Natural killer cell treated with Interleukin-12 subunit alpha and Interleukin-12 subunit beta and Interleukin-15 and Interleukin-18, amount 100 ng/mL, for 72 hours (primary cell): ENCODE measurements at places on chromosomes 11 and 22.
A peak's percentile ranks its signal among the peaks of the same experiment; 100 is the strongest.

GRCh38 chr11:45285250-45285828 is 802 bp downstream of the SYT13 start:
- DNase-seq = no peak

- peak; percentile 93 for DNase-seq
Observed at GRCh38 chr11:64207256-64208085, 950 bp downstream of the FERMT3 start.

- DNase-seq = no peak
Observed at GRCh38 chr11:74770456-74770855, 21.8 kb downstream of the RNF169 start.

DNA sequence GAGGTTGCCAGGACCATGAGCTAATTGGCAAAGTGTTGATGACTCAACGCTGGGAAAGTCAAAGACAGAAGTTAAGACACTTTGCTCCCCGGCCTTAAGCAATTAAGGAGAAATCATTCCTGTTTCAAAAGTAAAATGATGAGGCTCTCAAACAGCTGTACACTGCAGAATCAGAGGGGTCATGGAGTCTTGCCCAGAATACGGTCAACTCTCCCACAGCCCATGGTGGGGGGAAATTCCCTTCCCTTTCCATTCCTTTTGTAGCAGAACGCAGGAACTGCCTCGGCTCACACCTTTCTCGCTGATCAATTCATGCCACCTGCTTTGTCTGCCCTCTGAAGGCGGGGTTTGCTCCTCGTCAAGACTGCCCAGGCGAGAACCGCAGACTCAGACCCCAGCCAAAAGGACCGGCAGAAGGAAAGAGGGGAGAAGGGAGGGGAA is 52.8 kb downstream of the MN1 start:
- no peak for DNase-seq

- no peak for DNase-seq
Observed at GRCh38 chr22:47067911-47068625, 305.6 kb downstream of the TBC1D22A start.

- DNase-seq = no peak
Observed at GRCh38 chr22:23240639-23241389, 60.5 kb downstream of the BCR start.

DNA sequence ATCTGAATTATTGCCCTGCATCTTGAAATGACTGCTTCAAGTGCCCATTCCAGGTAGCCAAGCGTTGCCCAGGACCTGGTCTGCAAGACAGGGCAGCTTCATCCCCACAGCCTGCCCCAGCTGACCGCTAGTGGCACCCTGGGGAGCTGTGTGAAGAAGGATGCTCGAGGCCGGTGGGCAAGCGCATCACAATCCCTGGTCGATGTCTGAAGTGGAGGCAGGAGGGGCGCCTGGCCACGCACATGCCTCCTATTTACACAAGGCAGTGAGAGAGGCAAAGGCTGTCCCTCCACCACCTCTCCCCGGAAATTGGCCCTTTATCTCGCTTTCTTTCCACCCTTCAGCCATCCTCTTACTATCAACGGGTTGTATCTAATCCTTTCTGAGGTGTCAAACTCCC is 28.1 kb upstream of the PHF21A start:
- no peak for DNase-seq

DNA sequence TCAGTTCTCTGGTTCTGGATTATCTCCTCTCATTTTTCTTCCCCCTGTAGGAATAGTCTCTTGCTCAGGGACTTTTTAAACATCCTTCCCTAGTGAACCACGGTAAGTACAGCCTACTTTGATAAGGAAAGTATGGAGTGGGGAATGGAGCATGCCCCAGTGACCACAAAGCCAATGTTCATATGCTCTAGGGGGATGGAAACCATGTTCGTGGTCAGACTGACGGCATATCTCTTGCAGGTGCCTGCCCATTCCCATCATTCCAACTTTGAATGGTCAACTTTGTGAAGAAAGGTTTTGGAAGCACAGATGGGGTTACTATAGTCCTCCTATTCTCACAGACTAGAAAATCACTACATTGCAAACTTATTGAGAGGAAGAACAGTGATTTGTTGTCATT is 332.5 kb upstream of the NCAM1 start:
- DNase-seq = no peak

GRCh38 chr11:125951731-125952130 is 5.9 kb downstream of the VSIG10L2 start:
- DNase-seq = no peak
